ENCODE measurements at places on chromosomes 4 and X. TPM values are rescaled to one million over a fixed set of nuclear protein-coding genes. Genes with fewer than 3 reads are reported as not detected.
A peak's percentile ranks its signal among the peaks of the same experiment; 100 is the strongest.

DNA sequence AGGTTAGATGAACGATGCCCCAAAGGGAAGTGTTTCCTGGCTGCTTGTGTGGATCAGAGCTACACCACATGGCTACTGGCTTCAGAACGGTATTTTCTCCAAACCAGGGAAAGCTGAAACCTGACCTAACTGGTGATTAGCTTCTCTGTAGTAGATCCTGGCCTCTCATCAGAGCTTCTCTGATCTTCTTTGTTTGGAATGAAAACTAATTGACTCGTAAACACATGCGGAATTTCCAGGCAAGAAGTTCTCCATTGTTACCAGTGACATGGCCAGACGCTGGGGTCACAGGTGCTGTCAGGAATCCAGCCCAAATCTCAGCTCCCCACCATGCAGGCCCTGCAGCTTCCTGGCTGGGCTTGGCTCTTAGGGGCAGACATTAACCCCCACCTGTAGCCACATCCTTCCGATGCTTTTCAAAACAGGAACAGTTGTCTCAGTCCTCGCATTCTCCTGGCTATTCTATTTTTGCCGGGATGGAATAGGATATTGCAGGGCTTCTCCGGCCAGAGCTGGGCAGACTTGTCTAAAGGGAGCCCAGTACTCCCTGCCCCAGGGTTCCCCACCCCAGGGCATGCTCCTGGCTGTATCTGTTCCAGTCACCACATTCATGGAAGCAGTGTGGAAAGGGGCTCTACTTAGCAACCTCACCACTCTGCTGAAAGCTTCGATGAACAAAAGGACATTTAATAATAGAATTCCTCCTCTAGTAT lies 305.4 kb upstream of the F9 start:
- no peak for ATAC-seq

DNA sequence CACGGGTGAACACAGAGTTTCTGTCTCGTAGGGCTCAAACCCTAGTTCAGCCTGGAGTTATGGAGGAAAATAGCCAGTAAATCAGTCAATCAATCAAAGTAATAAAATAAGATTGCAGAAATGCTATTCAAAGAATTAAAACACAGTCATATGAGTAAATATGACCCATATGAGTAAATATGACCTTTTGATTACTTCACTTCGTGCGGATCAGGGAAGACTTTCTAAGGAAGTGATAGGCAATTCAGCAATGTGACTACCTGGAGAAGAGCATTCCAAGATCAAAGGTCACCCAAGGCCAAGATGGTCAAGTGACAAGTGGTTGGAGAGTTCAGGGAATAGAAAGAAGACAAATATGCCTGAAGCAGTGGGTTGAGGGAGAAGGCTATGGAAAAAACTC lies 722.6 kb downstream of the ADGRL3 start:
- ATAC-seq, result no peak

DNA sequence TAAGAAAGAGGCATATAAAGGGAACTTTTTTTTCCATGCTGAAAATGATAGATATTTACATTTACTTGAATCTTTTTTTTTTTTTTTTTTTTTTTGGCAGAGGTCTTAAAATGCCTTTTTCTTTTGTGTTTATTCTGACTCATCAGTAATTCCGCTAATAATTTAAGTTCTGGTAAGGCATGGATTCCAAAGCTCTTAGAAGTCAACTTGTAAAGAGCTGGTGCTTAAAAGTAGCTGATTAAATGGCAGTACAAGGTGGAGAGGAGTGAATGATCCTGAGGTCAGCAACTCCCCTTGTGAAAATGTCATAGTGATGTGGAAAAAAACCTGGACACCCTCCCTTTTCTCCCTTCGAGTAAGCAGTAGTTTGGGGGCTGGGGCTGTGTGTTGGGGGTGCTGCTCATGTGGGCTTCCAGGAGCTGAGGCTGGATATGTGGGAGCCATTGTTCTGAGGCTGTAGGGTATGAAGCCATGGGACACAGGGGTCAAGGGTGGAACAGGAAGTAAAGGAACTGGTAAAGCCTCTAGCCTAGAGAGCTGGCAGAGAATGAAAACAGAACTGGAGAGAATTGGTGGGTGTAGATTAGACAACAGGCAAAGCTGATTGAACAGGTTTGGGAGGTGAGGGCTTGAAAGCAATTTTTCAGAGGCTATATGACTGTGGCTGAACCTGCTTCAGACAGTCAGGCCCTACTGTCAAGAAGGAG lies 41.0 kb upstream of the PITX2 start:
- ATAC-seq, result no peak

GRCh38 chrX:105550043-105550663 lies 272.2 kb upstream of the NRK start:
- no peak for ATAC-seq

- no peak for ATAC-seq
Measured at GRCh38 chr4:185261946-185262345, 52.5 kb downstream of the SNX25 start.

DNA sequence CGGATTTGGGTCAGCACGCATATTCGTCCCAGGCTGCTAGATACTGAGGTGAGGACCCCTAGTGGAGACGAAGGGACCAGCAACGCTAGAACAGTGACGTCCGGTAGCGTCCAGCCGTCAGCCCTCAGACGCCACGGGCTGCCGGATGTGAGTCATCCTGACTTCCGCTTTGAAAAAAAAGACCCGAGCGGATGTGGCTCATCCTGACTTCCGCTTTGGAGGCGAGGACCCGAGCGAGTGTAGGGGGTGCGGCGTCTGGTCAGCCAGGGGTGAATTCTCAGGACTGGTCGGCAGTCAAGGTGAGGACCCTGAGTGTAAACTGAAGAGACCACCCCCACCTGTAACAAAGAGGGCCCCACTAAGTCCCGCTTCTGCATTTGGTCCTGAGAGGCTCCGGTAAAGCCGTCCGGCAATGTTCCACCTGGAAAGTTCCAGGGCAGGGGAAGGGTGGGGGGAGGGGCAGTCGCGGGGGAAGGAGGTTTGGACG lies at the start of gene MAGEB2:
Gene MAGEB2 (plus strand): TSS at position 207 of the 487 bp plus-strand sequence. CDS start 3,018 bp downstream, outside the sequence.
- ATAC-seq, result no peak

- no peak for ATAC-seq
Measured at GRCh38 chrX:12439416-12439815, 301.1 kb downstream of the FRMPD4 start.

- ATAC-seq, result no peak
Measured at GRCh38 chr4:61723492-61723891, 523.4 kb downstream of the ADGRL3 start.

GRCh38 chrX:46626566-46626965 lies 53.0 kb downstream of the CHST7 start:
- ATAC-seq, result no peak

GRCh38 chr4:14368391-14368790 lies 633.9 kb upstream of the CPEB2 start:
- no peak for ATAC-seq

- ATAC-seq, result peak; percentile 62
Measured at GRCh38 chr4:4914059-4914820, 54.8 kb downstream of the MSX1 start.

GRCh38 chrX:1465286-1466231 lies 12.8 kb upstream of the ASMTL start:
- no peak for ATAC-seq

DNA sequence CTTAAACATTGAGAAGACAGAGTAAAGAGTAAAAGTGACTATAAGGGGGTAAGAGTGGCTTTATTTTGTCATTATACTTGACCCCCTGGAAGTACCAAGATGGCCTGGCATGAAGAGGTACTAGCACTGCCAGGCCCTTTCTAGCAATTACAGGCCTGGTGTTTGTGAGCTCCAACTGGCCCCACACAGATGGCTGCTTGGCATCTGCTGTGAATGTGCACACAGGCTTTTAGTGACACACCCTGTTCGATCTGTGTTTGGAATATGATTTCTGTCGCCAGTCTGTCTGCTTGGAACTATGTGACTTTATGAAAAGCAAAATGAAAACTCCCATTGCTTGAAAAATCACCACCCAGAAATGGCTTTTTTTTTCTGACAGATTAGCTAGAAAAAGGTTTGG lies 123.3 kb downstream of the CLCN4 start:
- no peak for ATAC-seq

GRCh38 chr4:38679921-38680320 lies 15.9 kb downstream of the KLF3 start:
- ATAC-seq, result no peak

- ATAC-seq, result no peak
Measured at GRCh38 chrX:42803320-42803719, 25.4 kb upstream of the PPP1R2C start.

DNA sequence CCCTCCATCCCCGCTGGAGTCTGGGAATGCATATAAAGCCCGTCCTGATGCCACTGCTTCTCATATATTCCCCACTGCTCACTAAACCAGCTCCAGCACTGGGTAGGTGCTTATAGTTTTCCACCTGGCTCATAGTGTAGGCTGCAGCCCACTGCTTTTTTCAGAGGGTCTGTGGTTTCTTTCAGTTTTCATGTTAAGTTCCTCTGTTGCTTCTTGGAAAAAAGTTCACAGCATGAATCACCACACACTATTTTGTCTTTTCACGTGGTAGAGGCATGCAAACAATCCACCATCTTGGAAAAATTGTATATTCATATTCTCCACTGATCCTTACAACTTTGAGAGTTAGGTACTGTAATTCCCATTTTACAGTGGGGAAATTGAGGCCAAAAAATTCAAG lies 39.4 kb downstream of the DCLK2 start:
- no peak for ATAC-seq

GRCh38 chrX:47366041-47366722 lies 4.2 kb upstream of the ZNF157 start:
- ATAC-seq, result peak; percentile 54

DNA sequence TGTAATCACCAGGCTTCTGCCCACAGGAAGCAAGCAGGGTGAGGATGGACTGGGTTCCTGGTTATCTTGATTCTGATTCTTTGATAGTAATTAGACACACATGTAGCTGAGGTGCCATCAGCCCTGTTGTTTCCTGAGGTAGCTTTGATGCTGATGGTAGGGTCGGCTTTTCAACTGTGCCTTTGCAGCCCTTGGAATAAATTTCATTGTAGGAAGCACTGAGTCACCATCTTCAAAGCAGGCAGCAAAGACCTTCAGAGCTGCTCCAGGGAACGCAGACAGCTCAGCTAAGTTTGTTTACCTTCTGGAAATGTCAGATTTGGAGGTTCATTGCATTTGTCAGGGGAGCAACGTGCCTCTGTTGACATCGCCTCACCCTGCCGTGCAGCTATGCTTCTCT lies 135.4 kb downstream of the ASMT start:
- ATAC-seq, result no peak

The CCDC120 gene
- 2.3 TPM for total RNA-seq

The TLR7 gene
- total RNA-seq, result 0.31 TPM

The TCEAL7 gene
- total RNA-seq, result 13.7 TPM

The F11 gene
- total RNA-seq, result not detected

The DGKK gene
- total RNA-seq, result 0.04 TPM

The CXCL1 gene
- 3.1 TPM for total RNA-seq

The RGN gene
- total RNA-seq, result 22.1 TPM
